ENCODE measurements at places on chromosomes 2 and 18.

DNA sequence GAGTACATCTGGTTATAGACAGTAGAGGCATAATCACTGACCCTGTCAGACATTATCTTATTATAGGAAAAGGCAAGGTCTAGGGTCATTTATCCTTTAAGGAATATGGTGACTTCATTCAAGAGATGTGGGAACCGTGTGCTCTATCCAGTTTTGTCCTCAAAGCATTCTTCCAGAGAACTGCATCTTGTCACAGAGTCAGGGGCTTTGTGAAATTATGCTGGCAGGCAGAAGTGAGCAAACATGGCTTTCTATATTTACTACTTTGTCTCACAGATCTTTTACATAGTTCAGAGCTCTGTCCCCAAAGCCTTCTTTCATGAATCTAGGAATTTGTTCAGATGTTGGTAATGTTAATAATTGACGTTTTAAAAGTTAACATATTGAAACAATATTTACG is 177.4 kb downstream of the ASXL3 start:
- DNase-seq = no peak

DNA sequence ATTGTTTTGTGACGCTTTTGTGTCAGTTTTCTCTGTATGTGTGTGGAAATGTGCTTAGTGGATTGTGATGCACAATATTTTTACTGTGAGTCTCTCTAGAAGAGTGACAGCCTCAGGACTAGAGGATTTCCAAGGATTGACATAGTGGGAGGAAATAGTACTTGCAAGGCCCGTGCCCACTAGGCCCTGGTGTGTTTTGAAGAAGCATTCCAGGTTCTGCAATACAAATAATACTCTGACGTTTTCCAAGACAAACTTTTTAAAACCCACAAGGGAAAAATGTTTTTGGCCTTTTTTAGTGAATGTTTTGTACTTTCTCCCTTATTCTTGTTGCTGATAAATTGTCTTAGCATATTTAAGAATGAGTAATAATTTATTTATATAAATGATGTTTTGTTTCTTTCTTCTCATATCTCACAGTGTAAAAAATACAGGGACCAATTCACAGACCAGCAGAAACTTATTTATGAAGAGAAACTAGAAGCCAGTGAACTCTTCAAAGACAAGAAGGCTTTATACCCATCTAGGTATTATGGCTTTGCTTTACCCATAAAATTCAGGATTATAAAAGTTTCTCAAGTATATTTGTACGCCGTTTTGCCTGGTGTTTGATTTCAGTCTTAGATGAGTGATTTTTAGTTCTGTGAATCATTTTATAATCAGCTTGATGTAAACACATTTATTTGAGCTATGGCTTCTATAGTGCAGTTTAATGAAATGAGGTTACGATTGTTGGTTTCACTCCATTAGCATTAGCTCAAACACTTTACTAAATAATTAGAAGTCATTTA is 165.6 kb downstream of the MYO1B start:
- DNase-seq = no peak

DNA sequence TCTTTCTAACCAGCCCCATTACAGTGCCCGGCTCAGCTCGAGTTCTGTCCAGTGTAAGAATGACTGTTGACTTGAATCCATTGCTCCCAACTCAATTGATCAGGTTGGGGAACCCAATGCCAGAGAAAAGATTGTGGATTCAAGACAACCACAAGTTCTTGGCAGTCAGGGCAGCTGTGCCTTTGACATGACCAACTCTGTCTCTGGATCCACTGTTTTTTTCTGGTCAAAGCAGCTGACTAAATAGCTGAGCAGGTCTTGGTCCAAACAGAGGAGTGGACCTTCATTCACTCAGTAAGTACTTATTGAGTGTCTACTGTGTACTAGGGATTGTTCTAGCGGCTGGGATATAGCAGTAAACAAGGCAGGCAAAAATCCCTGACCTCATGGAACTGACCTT is 6.3 kb upstream of the ATOH8 start:
- DNase-seq = no peak

DNA sequence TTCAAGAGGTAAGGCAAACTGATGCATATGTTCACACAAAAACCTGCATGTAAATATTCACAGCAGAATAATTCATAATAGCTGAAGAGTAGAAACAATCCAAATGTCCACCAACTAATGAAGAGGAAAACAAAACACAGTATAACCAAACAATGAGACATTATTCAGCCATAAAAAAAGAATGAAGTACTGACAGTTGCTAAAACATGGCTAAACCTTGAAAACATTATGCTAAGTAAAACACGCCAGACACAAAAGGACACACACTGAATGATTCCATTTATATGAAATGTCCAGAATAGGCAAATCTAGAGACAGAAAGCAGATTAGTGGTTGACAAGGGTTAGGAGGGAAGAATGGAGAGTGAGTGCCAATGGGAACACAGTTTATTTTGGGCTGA is 86.9 kb downstream of the SESTD1 start:
- no peak for DNase-seq

All from activated T-cell treated with anti-CD3 and anti-CD28 coated beads for 24 hours (primary cell).